ENCODE measurements at places on chromosomes 4 and X.

- no peak for DNase-seq
Measured at GRCh38 chr4:46445710-46446314, 55.9 kb upstream of the GABRA2 start.

DNA sequence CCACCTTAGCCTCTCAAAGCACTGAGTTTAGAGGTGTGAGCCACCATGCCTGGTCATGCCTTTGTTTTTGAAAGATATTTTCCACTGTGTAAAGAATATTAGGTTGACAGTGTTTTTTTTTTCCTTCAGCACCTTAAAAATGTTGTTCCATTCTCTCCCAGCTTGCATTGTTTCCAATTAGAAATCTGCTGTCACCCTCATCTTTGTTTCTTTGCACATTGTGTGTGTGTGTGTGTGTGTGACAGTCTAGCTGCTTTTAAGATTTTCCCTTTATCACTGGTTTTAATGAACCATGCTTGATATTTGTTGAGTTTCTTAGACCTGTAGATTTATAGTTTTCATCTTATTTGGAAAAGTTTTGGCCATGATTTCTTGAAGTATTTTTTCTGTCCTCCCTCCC is 79.0 kb upstream of the NKX1-1 start:
- no peak for DNase-seq

GRCh38 chrX:142994988-142995387 is 30.7 kb upstream of the SPANXN4 start:
- DNase-seq: no peak

- no peak for DNase-seq
Measured at GRCh38 chr4:79535516-79535915, 127.5 kb upstream of the GK2 start.

- DNase-seq: no peak
Measured at GRCh38 chr4:53902786-53903185, 161.6 kb downstream of the CHIC2 start.

GRCh38 chrX:31435592-31435991 is 363.8 kb upstream of the FTHL17 start:
- no peak for DNase-seq

- no peak for DNase-seq
Measured at GRCh38 chr4:70844180-70844579, 4.5 kb upstream of the GRSF1 start.

- DNase-seq: no peak
Measured at GRCh38 chr4:119299260-119299671, 22.7 kb downstream of the FABP2 start.

- no peak for DNase-seq
Measured at GRCh38 chr4:183366206-183366835, 44.1 kb upstream of the CLDN24 start.

- no peak for DNase-seq
Measured at GRCh38 chrX:71640002-71640401, 21.7 kb upstream of the CXCR3 start.

DNA sequence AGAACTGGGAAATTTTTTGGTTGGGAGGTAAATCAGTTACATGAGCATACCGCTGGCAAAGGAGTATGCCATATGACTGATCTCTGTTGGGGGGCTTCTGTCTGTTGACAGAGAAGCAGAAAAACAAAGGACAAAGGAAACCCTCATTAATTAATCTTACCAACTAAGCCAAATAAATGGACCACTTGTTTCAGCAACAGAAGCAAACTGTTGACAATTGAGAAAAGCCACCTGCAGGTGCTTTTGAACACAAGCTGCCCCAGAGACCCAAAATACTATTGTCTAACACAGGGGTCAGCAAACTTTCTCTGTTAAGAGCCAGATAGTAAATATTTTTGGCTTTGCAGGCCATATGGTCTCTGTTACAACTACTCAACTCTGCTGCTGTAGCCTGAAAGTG is 7.0 kb upstream of the FRYL start:
- DNase-seq: no peak

DNA sequence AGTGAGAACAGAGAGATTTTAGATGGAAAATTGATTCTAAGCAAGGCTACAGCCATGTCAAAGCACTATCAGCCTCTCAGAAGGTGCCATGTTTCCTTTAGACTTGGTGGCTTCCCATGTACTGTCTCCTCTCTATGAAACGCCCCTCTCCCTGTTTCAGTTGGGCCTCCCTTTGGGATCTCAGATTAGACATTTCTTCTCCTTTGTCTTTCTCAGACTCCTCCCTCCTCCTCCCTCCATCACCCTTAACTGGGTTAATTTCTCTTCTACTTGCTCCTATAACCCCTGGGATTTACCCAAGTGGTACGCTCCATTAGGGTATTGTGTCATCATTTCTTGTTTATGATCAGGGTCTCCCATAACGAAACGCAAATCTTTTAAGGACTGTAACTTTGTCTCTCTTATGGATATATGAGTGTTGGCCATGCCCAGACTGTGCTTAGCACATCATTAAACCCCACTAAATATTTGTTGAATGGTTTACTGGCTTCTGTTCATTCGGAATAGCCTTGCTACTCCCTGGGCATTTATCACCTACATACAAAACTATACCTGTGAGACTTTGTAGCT is 106.8 kb downstream of the FAM9B start:
- no peak for DNase-seq

- no peak for DNase-seq
Measured at GRCh38 chrX:97168646-97169045, 284.9 kb downstream of the RPA4 start.

DNA sequence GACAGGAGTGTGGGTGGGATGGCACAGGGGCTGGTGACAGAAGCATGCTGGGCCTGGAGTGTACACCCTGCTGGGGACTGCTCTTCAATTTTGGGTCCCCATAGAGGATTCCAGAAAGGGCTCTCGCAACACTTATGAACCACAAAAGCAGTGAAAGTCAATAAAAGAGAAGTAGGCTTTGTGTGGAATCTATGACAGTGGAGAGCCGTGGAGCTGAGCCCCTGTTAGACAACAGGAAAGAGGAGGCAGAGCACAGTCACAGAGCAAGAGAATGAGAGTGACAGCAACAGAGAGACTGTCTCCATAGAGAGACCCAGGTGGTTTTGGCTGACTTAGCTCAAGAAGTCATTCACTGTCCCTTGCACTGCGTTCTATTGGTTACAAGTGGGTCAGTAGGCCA is 135.1 kb upstream of the ATP6AP2 start:
- no peak for DNase-seq

GRCh38 chr4:13982010-13982409 is 354.5 kb upstream of the BOD1L1 start:
- DNase-seq: no peak

- DNase-seq: no peak
Measured at GRCh38 chr4:161655148-161655547, 508.7 kb downstream of the FSTL5 start.

- DNase-seq: no peak
Measured at GRCh38 chr4:91243132-91243531, 1060.6 kb upstream of the GRID2 start.

DNA sequence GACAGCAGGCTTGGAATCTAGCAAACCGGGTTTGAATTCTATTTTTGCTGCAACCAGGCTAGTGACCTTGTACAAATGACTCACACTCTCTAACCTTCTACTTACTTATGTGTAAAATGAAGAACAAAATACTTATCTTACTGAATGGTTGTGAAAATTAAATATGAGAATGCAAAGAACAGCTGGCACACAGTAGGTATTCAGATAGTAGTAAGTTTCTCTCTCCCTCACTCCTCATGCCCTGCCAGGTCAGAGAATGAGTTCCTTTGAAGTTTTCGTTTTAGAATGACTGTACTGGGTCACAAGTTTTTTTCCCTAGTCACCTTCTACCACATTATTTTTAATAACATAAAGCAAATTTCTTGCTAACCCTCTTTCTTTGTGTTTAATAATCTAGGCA is 33.0 kb downstream of the CISD2 start:
- DNase-seq: no peak

DNA sequence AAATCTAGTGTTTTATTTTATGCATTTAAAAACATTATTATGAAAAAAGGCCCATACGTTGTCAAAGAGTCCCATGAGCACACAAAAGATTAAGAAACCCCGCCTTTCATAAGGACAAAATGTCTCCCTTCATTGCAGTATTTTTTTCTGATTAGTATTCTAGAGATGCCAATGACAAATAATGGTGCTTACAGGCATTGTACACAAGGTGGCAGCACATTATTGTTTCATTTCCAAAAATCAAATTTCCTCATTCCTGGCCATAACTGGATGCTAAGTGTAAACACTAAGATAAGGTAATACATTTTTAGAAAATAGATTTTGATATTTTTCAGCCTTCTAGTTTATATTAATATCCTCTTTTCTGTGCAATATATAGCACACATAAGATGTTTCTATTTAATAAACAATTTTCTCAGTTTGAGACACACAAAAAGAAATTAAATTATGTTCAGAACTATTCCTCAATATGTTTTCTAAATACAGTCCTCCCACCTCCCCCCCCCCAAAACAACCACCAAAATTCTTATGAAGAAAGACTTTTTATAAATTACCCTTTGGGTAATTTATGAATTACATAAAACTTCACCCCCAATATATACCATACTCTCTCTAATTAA is 47.7 kb downstream of the TIGD2 start:
- peak; percentile 16 for DNase-seq

DNA sequence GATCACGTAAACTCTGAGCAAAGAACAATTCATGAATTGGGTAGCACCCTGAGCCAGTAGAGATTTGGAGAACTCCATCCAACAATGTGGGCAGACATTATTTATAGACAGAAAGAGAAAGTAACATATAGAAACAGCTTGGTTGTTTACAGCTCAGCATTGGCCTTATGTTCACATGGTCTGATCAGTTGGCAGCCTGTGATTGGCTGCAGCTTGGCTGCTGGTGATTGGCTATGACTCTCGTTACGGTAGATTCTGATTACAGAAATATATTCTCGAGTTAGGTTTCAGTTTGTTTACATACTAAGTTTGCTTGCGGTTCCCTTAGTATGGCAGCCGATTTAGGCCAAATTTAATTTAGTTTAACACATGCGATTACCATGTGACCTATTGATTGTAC is 663.4 kb downstream of the RAPGEF2 start:
- no peak for DNase-seq

GRCh38 chr4:71026086-71026485 is 32.6 kb downstream of the DCK start:
- DNase-seq: peak; percentile 21

GRCh38 chrX:117959045-117959444 is 157.6 kb downstream of the KLHL13 start:
- DNase-seq: no peak

GRCh38 chr4:73311428-73311827 is 52.8 kb upstream of the ANKRD17 start:
- peak; percentile 6 for DNase-seq

DNA sequence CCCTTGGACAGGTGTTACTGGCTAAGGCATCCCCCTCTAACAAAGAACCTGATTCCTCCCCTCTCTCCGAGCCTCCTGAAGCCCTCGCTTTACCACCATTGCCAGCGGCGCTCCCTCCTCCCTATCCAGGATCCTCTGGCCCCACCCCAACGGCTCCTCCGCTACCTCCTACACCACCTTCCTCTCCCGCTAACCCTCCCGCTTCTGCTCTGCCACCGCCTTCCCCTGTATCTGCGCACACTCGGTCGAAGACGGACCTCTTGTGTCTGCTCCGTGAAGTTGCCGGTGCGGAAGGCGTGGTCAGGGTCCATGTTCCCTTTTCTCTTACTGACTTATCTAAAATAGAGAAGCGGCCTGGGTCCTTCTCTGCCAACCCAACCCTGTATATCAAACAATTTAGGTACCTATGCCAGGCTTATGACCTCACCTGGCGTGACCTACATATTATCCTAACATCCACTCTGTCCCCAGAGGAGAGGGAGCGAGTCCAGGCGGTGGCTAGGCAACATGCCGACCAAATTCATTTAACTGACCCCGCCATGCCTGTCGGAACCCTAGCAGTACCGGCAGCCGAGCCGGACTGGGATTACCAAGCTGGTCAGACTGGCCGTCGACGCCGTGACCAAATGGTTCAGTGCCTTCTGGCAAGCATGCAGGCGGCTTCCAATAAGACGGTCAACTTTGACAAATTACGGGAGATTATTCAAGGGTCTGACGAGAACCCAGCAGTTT is 958.9 kb downstream of the RPA4 start:
- DNase-seq: no peak

All from SHP77 (cell line).